ENCODE measurements at places on chromosomes 1 and 21.

DNA sequence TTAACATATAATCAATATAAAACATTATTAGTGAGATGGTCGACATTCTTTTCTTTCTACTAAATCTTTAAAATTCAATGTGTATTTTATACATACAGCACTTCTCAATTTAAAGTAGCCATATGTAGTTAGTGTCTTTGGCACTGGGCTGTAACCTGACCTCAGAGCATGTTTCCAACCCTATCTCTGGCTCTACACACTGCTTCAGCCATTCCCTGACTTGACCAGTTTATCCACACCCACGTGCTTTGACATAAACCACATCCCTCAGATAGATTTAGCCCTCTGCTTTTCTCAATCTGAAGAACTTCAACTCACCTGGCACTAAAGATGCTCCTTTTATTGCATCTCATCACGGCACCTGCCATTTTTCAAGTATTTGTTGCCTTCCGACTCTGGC is 58.3 kb downstream of the RGS2 start:
- DNase-seq = no peak

- no peak for DNase-seq
Observed at GRCh38 chr21:37391666-37392065, 25.1 kb downstream of the DYRK1A start.

GRCh38 chr1:115727706-115728249 is 40.7 kb downstream of the CASQ2 start:
- DNase-seq = no peak

DNA sequence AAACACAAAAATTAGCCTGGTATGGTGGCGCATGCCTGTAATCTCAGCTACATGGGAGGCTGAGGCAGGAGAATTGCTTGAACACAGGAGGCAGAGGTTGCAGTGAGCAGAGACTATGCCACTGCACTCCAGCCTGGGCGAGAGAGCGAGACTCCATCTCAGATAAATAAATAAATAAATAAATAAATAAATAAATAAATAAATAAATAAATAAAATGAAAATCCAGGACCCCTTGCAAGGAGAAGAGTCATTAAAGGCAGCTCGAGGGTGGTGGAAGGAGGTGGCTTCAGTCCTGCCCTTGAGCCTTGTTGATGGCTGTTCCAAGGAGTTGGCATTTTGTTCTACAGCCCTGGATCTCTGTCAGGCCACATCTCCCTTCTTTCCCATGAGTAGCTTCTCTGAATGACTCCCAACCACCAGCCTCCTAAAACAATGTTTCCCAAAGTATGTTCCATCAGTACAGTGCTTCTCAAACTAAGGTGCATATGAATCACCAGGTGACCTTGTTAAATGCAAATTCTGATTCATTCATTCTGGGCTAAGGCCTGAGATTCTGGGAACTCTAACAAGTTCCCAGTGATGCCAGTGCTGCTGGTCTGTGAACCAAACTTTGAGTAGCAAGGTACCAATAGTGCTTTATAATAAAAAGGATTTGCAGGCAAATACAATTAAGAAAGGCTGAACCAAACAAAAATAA is 99.0 kb downstream of the KCNN3 start:
- DNase-seq = no peak

DNA sequence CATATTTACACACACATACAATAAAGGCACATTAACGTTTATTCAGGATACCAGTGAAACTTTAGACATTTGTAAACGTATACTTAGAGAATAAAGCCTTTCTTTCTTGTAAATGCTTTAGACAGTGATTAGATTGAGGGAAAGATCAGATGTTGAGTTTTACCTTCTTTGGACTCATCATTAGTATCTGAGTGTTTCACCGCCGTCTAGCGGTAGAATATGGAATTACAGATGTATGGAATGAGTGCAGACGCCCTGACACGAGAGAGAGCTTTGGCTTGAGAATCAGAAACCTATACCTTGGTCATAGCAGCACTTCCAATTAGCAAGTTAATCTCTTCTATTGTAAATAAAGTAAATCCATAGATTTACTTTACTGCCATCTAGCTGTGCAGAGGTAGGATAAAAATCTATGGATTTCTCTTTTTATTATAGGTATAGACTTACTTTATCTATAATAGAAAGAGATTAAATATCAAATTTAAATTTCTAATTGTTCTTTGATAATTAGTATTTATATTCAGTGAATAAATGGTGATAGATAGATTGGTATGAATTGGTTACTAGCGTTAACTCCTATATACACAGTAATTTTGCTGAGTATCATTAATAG is 12.6 kb downstream of the FLG2 start:
- peak; percentile 72 for DNase-seq

- DNase-seq = peak; percentile 37
Observed at GRCh38 chr1:32474954-32475353, 10.1 kb downstream of the ZBTB8B start.

- DNase-seq = no peak
Observed at GRCh38 chr1:27634985-27635367, at the start of gene FGR. Gene FGR (minus strand): TSS chr1:27635185. CDS start chr1:27623916, 11,269 bp downstream.

GRCh38 chr1:43659212-43660166 is 9.5 kb downstream of the KDM4A start:
- DNase-seq = no peak

- peak; percentile 70 for DNase-seq
Observed at GRCh38 chr1:207745839-207746767, 5.8 kb upstream of the CD46 start.

DNA sequence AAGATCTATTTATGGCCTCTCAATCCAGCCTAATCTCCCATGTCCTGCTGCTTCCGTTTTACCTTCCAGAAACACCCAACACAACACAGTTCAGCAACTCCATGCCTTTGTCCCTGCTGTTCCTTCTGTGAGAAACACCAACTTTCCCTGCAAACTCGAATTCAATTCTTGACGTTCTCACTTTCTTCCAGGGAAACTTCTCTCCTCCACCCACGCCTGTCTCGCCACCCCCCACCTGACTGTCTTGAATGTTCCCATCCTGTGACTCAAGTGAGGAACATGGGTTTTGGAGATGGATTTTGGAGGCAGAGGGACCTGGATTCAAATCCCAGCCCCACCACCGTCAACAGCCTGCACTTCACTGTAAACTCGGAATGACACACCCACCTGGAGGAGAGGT is 44.8 kb downstream of the GRHL3 start:
- DNase-seq = no peak

DNA sequence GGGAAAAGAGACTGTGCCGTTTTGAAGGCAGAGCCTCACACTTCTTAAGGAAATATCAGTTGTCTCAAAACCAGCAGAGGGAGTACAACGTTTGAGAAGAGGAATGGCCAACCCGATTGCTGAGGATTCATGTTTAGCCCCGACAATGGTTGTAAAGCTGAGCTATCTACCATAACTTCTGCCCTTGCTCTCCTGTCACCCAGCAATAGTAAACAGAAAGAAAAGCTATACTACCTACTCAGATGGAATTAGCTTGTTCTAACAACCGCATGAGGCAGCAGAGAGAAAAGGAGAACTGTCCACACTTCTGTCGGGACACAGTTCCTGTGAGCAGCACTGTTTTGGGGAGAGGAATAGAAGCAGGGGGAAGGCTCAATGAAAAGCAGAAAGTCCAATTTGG is 91.2 kb downstream of the SLC45A1 start:
- peak; percentile 39 for DNase-seq

DNA sequence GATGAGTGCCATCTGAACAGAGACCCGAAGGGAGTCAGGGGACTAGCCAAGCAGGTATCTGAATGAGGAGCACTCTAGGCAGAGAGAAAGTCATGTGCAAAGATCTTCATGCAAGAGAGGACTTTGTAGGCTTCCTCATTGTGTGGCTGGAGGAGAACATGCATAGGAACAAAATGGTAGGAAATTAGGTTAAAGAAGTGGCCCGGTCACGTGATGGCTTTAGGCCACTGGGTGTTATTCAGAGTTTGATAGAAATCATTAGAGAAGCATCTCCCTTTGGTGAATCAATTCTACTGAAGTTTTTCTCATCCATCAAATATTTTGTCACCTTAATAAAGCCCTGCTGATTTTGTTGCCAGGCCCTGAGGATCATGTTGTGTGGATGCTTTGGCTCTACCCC is 45.8 kb upstream of the KCTD3 start:
- no peak for DNase-seq

DNA sequence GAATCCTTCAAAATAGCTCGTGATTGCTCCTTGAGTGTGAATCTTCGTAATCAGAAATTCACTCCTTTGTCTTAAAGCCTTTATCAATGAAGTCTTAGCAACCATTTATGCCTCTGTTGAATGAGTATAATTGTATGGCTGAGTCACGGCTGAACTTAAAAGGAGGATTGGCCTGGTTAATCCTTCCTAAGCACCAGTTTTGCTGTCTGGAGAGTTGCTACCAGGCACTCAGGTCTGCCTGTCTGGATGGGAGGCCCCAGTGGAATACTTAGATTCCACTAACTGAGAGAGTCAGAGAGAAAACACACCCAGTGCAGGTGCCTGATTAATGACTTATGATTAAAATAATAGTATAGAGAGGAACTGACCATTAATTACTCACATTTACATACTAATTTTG is 7.6 kb upstream of the HHAT start:
- no peak for DNase-seq

GRCh38 chr1:207519505-207520399 is 23.8 kb downstream of the CR1 start:
- DNase-seq = no peak

- peak; percentile 88 for DNase-seq
Observed at GRCh38 chr1:8314346-8315280, 3.3 kb upstream of the SLC45A1 start.

DNA sequence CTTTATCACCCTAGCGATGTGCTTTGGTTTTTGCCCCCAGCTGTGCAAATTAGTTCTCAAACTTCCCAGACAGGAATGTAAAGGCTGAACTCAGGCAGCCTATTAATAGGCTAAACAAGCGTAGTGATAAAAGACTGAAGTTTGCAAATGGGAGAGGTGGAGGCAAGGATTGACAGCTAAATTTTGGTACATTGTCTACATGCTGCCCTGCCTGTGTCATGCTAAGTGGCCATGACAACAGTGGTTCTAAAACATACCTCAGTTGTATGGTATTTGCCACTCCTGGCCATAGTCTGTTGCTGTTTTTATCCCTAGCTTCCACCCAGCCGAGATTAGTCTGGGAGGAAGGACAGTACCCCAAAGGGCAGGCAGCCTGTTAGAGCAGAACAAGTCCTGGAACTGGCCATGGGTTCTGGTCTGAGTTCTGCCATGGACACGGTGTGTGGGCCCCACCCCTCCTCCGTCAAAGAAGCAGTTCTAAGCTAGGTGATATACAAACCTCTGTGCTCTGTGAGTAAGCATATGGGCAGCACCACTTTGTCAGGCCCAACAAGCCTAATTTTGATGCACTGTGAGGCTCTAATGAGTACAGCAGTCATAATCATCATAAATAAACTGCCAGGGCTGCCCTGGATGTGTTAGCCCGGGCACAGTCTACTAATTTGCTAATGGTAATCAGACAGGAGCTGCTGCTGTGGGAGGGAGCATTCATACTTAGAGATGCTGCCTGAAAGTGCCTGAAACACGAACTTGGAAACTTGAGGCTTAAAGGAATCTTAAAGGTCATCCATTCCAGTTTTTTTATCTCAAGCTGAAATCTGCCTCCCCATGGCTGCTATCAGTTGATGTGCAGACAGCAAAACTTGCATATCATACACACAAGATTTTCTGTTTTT is 177.1 kb downstream of the HHAT start:
- DNase-seq = no peak

GRCh38 chr1:158290321-158290844 is 660 bp downstream of the CD1C start:
- DNase-seq = no peak

DNA sequence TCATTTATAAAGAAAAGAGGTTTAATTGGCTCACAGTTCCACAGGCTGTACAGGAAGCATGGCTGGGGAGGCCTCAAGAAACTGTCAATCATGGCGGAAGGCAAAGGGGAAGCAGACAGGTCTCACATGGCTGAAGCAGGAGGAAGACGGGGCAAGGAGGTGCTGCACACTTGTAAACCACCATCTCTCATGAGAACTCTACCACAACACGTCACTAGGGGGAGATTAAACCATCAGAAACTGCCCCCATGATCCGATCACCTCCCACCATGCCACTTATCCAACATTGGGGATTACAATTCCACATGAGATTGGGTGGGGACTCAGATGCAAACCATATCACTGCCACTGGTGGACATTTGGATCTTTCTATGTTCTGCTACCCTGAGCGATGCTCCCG is 351.4 kb downstream of the NPHP4 start:
- DNase-seq = no peak

DNA sequence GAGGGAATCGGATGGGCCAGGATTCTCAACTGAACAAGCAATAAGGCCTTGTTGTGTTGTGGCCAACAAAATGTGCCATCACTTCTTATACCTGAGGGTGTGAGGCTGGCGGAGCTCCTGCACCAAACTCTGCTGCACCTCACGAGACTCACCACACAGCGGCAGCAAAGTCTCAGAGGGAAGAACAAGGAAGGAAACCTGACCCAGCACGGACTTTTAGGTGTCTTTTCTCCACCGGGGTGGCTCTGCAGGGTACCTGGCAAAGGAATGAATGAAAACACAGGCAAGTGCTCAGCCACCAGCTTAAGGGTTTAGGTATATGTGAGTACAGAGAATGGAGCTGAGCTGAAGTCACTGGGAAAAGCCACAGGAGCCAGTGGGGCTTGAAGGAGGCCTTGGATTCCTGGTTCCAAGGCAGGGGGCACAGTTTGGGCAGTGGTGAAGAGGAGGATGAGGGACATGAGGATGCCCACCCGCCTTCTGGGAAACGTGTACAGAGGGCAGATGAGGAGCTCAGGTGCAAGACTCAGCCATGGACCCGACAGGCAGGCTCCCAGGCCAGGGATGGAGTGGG is 31.1 kb upstream of the HSD3B1 start:
- peak; percentile 81 for DNase-seq

DNA sequence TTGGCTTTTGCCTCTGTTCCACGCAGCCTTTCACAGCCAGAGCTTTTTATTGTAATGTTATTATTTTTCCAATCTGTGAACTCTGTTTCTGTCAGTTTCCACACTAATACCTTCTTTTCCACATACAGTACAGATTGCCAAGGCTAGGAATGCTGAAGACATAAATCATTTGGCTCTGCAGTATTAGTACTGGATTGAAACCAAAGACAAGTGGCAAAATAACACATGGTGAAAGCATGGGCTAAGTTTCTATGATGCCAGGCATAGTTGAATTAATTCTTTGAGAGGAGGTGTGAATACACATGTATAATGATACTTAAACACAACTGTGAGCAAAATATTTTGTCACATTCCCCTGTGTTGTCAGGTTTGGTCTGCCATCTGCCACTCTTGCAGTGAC is 73.5 kb downstream of the TMEM200B start:
- no peak for DNase-seq

DNA sequence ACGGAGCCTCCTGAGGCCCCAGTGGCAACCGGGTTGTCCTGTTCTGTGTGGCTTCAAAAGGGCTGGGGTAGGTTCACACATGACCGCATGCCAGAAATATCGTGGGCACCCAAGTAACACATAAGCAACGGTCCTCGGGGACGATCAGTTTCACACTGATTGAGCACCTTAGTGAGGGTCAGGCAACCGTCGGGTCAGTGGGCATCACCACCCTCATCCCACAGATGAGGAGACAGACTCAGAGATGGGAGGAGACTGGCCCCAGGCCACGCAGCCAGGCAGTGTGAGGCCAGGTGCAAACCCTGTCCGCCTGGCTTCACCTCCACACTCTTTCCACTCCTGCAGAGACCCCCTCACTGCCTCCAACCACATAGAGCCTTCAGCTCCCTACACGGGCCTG is 309.8 kb downstream of the MATN1 start:
- no peak for DNase-seq
